ENCODE measurements at places on chromosomes 1 and 21. TPM values are rescaled to one million over a fixed set of nuclear protein-coding genes. Genes with fewer than 3 reads are reported as not detected.

The GSTM1 gene
- total RNA-seq: not detected

The OR2T2 gene
- not detected for total RNA-seq

The FNDC10 gene
- 0.94 TPM for total RNA-seq

The KCNQ4 gene
- not detected for total RNA-seq

The KRTAP12-2 gene
- total RNA-seq: not detected

The GBP4 gene
- 24.8 TPM for total RNA-seq

The GPBP1L1 gene
- 105 TPM for total RNA-seq

The KRTAP10-1 gene
- total RNA-seq: not detected

The ZBTB40 gene
- total RNA-seq: 14.3 TPM

The SRGAP2C gene
- 22.5 TPM for total RNA-seq

The GABRD gene
- total RNA-seq: 0.13 TPM

The DNASE2B gene
- under 0.01 TPM for total RNA-seq

The MYOC gene
- total RNA-seq: not detected

The UBE2U gene
- not detected for total RNA-seq

The NCF2 gene
- total RNA-seq: under 0.01 TPM

The LGR6 gene
- total RNA-seq: not detected

The CFHR5 gene
- not detected for total RNA-seq

The DENND1B gene
- 1.3 TPM for total RNA-seq

The SERTAD4 gene
- total RNA-seq: 1.8 TPM

The DCST2 gene
- total RNA-seq: 0.13 TPM

The PDE9A gene
- 0.16 TPM for total RNA-seq

The CLCC1 gene
- 31.7 TPM for total RNA-seq

The RAP1GAP gene
- under 0.01 TPM for total RNA-seq

The ADAM30 gene
- total RNA-seq: not detected

The OPRD1 gene
- not detected for total RNA-seq

The ACAP3 gene
- 15.5 TPM for total RNA-seq

Data from bladder microvascular endothelial cell (primary cell).